ENCODE measurements at places on chromosomes 4 and X. TPM values are rescaled to one million over a fixed set of nuclear protein-coding genes. Genes with fewer than 3 reads are reported as not detected.

- no peaks in the 10 kb centered on the region for H3K36me3 ChIP-seq
- H3K27ac ChIP-seq, result no peak overlapping the region
- no peaks in the 10 kb centered on the region for H3K4me1 ChIP-seq
- no peak overlapping the region for H3K4me3 ChIP-seq
- DNase-seq, result no peak
Observed at GRCh38 chrX:65035446-65035770, 59.2 kb upstream of the ZC4H2 start.

- H3K27ac ChIP-seq, result no peak overlapping the region
- no peaks in the 10 kb centered on the region for H3K36me3 ChIP-seq
- no peaks in the 10 kb centered on the region for H3K4me1 ChIP-seq
- peak; percentile 50 for DNase-seq
Observed at GRCh38 chr4:107736924-107737448, 17.0 kb upstream of the PAPSS1 start.

PRDM8 gene
- total RNA-seq, result 8.5 TPM

GRCh38 chr4:185213877-185214276, 4.5 kb downstream of the SNX25 start:
- no peaks in the 10 kb centered on the region for H3K27me3 ChIP-seq
- no peak for DNase-seq
- peaks cover 16% of the 10 kb centered on the region for H3K4me1 ChIP-seq
- peaks cover 7% of the 10 kb centered on the region for H3K36me3 ChIP-seq
- H3K4me3 ChIP-seq, result no peak overlapping the region

CUL4B gene
- total RNA-seq, result 26.3 TPM

- H3K27me3 ChIP-seq, result no peaks in the 10 kb centered on the region
- H3K4me3 ChIP-seq, result no peak overlapping the region
- H3K36me3 ChIP-seq, result peaks cover 7% of the 10 kb centered on the region
- DNase-seq, result no peak
- H3K4me1 ChIP-seq, result no peaks in the 10 kb centered on the region
Observed at GRCh38 chr4:122857160-122857559, 30.5 kb downstream of the FGF2 start.

- no peak overlapping the region for H3K27ac ChIP-seq
- no peaks in the 10 kb centered on the region for H3K27me3 ChIP-seq
- no peaks in the 10 kb centered on the region for H3K36me3 ChIP-seq
- no peak for DNase-seq
- H3K4me3 ChIP-seq, result no peak overlapping the region
Observed at GRCh38 chr4:6175426-6175825, 24.9 kb downstream of the JAKMIP1 start.

PSMD10 gene
- total RNA-seq, result 143 TPM

- no peak overlapping the region for H3K27ac ChIP-seq
- H3K27me3 ChIP-seq, result no peaks in the 10 kb centered on the region
- DNase-seq, result no peak
- H3K4me3 ChIP-seq, result no peak overlapping the region
Observed at GRCh38 chrX:79147477-79147876, 3.0 kb downstream of the GPR174 start.

GRCh38 chr4:48064349-48064748, 47.8 kb downstream of the NIPAL1 start:
- H3K27ac ChIP-seq, result no peak overlapping the region
- no peak for DNase-seq
- no peak overlapping the region for H3K4me3 ChIP-seq
- H3K36me3 ChIP-seq, result no peaks in the 10 kb centered on the region
- H3K27me3 ChIP-seq, result no peaks in the 10 kb centered on the region
- no peaks in the 10 kb centered on the region for H3K4me1 ChIP-seq

GRCh38 chr4:184310881-184311709, 93.4 kb upstream of the ENPP6 start:
- H3K36me3 ChIP-seq, result no peaks in the 10 kb centered on the region
- DNase-seq, result no peak
- no peak overlapping the region for H3K27ac ChIP-seq
- no peaks in the 10 kb centered on the region for H3K4me1 ChIP-seq

DNA sequence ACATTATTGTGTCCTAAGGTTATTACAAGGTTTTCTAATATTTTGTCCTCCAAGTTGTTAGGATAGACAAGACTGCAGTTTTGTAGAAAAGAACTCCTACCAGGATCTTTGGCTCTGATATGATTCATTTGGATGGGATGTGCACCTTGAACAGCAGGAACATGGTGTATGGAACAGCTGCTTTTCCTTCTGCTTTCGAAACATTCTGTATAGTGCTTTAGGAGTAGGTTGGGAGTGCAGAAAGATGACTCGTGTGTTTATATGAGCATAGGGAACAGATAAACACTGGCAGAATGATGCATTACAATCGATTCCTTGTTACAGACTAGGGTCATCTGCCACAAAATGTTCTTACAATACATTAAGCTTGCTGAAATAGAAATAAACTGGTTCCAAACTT, 790.1 kb downstream of the DMD start:
- DNase-seq, result no peak
- no peak overlapping the region for H3K4me3 ChIP-seq
- no peaks in the 10 kb centered on the region for H3K36me3 ChIP-seq
- no peak overlapping the region for H3K27ac ChIP-seq
- H3K4me1 ChIP-seq, result no peaks in the 10 kb centered on the region

DNA sequence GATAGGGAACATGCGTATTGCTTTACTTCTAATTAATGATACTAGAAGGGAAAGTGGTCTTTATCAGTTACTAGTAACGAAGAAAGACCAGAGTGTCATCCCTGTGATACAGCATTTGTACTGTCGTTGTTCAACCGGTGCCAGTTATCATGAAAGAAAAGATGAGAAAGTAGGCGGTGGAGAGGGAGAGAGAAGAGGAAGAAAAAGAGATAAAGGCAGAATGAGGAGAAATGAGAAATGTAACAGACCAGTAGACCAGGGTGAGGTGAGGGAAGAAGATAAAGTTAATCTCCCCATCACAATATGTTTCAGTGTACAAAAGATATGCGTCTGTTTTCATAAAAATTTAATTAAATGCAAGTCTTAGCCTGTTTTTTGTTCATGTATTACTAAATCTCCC, 135.2 kb upstream of the HPGD start:
- no peaks in the 10 kb centered on the region for H3K4me1 ChIP-seq
- no peaks in the 10 kb centered on the region for H3K36me3 ChIP-seq
- no peak overlapping the region for H3K27ac ChIP-seq
- peaks cover 8% of the 10 kb centered on the region for H3K27me3 ChIP-seq
- DNase-seq, result no peak

DNA sequence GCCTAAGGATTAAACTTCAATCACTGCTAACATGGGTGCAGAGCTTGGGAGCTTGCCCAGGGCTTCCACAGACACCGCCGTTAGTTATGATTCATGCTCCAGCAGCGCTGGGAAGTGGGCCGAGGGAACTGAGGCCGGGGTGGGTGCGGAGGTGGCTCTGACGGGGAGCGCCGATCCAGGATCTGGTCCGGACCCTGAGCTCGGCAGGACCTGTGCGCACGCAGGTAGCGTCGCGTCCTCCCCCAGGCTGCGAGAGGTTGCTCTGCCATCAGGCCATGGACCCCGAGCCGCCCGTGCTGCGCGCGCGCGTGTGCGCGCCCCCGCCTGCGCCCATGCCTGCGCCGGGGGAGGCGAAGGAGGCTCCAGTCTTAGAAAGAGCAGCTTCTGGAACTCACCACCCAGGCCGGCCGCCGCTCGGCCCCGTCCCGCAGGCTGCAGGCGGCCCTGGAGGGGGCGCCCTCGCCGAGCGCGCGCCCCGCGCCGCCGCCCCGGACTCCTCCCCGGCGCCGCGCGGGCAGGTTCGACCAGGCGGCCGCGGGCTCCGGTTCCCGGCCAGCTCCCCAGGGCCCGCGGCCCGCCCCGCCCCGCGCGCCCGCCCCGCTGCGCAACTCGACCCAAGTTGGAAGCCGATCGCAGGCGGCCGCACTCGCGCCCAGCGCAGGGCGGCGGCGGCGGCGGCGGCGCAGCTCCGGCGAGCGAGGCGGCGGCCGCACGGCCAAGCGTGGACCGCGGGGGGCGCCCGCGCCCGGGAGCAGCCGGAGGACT, 732 bp upstream of the ADRA2C start:
- no peak for DNase-seq
- H3K27ac ChIP-seq, result no peak overlapping the region
- H3K27me3 ChIP-seq, result peaks cover 26% of the 10 kb centered on the region
- H3K4me3 ChIP-seq, result no peak overlapping the region
- H3K36me3 ChIP-seq, result no peaks in the 10 kb centered on the region

Data from SJSA1 (cell line).